NCI-H524 treated with DMSO at 0.1 percent for 48 hours (cell line): ENCODE measurements at places on chromosomes 7 and 10.

DNA sequence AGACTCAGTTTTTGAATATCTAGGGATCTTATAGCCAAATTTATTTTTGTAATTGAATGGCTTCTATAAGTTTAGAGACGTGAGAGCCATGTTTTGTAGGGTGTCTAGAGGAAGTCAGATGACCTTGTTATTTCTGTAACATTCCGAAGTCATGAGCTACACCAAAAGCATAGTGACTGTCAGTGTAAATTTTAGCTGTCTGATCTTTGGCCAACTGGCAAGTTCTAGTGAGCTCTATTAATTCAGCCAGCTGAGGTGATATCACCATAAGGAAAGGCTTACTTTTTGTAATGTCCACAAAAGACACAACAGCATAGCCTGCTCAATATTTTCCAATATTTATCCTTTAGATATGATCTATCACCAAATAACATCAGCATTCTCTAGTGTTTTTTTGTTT, 9.9 kb upstream of the NT5C3A start:
- no peak for DNase-seq

GRCh38 chr10:10367264-10367663, 650.4 kb upstream of the CELF2 start:
- DNase-seq: no peak

GRCh38 chr10:116741391-116742351, 695 bp downstream of the HSPA12A start:
- no peak for DNase-seq

DNA sequence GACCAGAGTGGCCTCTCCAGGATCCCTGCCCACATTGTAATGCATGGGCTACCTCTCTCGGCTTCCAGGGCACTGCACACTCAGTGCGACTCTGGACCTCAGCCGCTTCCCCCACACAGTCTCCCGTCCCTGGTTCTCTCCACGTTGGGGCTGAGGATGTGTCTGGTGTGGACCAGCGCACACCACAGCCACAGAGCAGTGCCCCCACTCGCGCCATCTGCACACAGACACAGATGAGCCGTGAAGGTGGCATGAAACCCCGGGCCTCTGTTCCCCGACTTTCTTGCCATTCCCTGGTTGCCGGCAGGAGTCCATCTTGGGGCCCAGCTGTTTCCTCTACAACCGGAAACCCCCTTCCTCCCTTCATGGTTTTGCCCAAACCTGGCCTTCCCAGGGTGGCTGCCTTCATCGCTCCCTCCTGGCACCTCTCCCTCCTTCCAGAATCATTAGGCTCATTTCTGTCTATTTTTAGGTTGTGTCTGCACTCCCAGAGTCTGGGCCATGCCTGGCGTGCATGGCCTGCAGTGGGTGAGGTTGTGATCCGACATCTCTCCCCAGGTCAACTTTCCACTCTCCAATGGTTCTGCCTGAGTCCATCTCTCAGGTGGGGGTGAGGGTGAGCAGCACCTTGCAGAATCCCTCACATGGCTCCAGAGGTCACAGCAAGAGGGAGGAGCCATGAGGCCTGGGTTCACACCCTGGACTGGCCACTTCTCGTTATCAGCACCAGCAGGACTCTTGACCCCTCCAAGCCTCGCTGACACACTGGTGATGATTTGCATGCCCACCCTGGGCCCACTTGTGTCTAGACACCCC, 10.1 kb downstream of the RASGEF1A start:
- DNase-seq: no peak

GRCh38 chr10:82267465-82267864, 392.5 kb downstream of the NRG3 start:
- no peak for DNase-seq

GRCh38 chr10:8800426-8800825, 745.9 kb downstream of the GATA3 start:
- no peak for DNase-seq

DNA sequence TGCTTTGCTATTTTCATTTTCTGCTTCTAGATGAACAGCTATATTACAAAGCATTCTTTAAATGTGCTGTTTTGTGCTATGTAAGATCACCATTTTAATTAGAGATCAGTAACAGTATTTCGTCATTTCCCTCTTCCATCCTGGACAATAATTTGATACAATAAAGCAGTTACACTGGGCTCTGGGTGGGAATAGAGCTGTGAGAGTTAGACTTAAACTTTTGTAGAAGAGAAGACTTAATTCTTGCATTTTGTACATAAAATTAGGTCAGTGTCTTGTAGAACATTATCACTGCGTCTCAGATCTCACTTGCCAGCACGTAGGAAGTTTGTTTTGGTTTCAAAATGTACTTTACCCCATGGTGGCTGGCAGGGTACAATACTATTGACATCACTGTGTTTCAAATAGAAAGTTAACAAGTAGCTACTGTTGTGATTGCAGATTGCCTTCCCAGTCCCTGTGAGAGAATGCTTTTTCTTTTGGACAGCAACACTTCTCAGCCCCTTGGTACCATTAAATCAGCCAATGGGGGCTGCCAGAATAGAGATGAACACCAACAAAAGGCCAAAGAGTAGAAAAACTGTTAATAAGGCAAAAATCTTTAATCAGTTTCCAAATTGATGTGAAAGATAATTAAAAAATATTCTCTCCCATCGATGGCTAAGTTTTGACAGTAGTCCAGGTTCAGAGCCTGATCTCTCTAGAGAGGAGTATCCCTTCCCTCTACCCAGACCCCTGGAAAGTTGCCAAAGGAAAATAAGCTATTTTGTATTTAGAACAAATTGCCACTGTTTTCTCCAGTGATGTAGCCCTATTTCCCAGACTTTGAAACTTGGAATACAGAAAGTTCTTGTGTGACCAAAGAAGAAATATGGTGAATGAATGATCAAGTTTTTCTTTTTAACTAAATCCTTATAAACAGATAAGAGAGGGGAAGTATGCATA, 35.1 kb downstream of the SMNDC1 start:
- no peak for DNase-seq

DNA sequence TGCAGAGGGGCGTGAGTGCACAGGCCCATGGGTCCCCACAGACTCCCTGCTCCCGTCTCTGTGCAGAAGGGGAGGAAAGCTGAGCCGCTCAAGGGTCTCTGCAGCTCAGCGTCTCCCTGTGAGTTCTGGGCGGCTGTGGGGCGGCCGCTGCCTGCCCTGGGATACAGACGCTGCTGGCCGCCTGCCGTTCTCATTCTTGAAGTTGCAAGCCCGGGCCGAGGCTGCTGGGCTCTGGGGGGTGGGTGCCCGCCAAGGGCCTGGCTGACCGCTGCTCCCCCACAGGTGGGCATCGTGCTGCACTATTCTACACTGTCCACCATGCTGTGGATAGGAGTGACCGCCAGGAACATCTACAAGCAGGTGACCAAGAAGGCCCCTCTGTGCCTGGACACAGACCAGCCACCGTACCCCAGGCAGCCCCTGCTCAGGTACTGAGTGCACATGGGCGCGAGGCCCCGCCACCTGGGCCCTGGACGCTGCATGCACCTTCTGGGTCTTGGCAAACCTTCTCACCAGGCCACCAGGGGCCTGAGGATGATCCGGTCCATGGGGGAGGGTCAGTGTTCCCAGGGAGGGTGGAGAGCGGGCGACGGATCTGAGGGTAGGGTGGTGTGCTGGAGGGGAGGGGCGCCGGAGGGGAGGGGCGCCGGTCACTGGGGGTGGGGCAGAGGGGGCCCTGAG, 14.8 kb downstream of the ADGRA1 start:
- no peak for DNase-seq

GRCh38 chr7:130957137-130957513, 223.1 kb upstream of the KLF14 start:
- no peak for DNase-seq

DNA sequence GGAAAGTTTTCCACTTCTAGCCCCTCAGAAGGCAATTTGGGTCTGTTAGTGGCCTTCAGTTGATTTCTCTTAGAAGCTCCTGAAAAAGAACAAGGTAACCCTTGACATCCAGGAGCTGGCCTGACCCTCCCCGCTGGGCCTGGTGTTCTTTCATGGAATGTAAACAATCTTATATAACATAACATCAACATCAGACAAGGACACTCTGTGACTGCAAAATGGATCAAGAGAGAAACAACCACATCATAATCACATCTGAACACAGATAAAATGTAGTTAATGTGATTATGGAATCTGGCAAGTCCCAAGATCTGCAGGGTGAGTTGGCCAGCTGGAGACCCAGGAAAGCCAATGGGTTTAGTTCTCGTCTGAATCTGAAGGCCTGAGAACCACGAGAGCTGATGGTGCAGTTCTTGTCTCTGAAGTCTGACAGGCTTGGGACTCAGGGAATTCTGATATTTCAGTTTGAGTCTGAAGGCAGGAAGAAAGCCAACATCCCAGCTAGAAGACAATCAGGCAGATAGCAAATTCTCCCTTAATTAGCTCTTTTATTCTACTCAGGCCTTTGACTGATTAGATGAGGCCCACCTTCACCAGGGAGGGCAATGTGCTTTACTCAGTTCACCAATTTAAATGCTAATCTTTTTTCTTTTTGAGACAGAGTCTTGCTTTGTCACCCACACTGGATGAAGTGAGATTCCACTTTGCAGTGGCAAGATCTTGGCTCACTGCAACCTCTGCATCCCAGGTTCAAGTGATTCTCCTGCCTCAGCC, 91.4 kb upstream of the NAMPT start:
- DNase-seq: no peak

DNA sequence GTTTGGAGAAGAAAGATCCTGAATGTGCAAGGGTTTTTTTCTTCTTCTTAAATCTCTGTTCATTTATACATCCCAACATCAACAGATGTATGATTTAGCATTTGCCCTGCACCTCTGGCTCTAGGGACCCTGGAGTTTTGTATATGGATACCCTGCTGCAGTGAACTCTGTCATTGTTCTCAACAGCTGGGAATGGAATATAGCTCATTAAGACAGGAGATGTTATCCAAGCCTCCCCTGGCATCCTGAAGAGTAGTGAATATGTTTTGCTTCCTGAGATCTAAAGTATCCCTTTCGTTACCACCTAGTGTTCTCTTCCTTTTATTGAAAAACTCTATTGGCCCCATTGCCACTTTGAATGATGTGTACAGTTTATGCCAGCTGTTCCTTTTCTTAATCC, 275.9 kb downstream of the EXOC4 start:
- peak; percentile 7 for DNase-seq

DNA sequence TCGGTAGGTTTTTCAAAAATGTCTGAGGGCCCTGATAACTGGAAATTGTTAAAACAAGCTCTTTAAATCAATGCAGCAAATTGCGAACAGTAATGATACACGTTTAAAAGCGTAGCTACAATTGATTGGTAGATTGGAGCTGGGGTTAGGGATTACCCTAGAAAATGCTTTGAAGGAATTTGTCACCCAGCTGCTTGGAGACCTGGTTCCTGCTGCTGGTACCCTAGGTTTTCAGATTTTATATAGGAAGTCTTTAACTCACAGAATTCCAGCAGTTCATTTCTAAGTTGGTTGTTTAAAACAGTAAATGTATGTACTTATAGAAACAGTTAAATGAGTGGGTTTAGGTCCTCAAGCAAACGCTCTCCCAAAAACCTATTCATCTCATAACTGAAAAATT, 1.5 kb downstream of the HECTD2 start:
- DNase-seq: no peak

DNA sequence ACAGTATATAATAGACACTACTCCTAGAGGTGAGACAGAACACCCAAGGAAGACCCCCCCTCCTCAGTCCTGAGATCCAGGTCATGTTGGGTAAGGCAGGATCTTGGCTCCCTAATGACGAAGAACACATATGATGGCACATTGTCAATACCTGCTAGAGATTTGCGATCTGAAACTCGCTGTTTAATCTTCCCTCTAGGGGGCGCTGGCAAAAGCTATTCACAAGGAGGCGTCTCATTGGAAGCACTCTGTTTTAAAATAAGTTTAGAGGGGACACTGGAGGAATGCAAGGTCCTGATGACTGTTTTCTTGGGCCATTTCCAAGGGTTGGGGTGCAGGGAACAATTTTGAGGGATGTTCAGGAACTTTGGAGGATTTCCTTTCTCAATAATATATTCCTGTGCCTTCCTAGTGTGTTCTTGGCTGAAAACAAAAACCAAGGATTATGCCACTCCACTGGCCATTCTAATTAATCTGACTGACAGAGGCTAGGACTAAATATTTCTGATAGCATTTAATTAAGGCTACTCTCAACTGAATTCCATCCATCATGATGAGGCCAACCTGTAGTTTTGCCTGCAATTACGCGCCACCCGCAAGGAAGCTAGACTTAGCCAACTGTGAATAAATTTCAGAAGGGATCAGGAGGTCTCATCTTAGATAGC, 1013.8 kb upstream of the MBL2 start:
- no peak for DNase-seq

DNA sequence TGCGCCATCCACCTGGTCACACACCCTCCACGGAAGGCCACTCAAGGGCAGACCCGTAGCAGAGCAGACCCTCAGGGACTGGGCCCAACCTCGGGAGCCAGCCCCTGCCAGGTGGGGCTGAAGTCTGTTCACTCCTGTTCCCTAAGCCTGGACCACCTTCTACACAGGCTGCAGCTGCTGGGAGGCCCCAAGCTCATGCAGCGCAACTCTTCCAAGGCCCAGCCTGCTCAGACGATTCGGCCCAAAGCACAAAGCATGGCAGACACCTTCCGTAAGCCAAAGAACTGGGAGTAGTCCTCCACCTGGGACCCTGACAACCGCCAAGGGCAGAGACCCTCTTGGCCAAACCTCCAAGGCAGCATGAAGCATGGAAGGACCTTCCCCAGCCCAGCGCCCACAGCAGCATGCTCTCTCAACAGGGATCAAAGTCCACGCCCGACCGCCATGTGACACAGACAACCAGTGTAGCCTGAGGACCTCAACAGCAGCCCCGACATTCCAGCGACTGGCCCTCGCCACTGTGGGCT, 11.5 kb downstream of the SHH start:
- no peak for DNase-seq

GRCh38 chr7:148733496-148733895, 34.8 kb downstream of the CUL1 start:
- DNase-seq: no peak
